ENCODE measurements at places on chromosomes 3 and 15. TPM values are rescaled to one million over a fixed set of nuclear protein-coding genes. Genes with fewer than 3 reads are reported as not detected.

CPN2 gene
- not detected for total RNA-seq

DUOXA2 gene
- total RNA-seq = not detected

OR5K2 gene
- total RNA-seq = not detected

TRIM42 gene
- total RNA-seq = not detected

EFHB gene
- not detected for total RNA-seq

GOLGA6L10 gene
- not detected for total RNA-seq

GP5 gene
- not detected for total RNA-seq

AP2M1 gene
- total RNA-seq = 946 TPM

RASGRP1 gene
- total RNA-seq = not detected

SENP5 gene
- total RNA-seq = 22.0 TPM

ADAMTS9 gene
- not detected for total RNA-seq

BHLHE40 gene
- 2.6 TPM for total RNA-seq

SPESP1 gene
- total RNA-seq = not detected

SLC28A1 gene
- not detected for total RNA-seq

ROBO2 gene
- not detected for total RNA-seq

POPDC2 gene
- total RNA-seq = 0.07 TPM

MYD88 gene
- 4.1 TPM for total RNA-seq

GRM7 gene
- not detected for total RNA-seq

PP2D1 gene
- total RNA-seq = not detected

ARIH2 gene
- total RNA-seq = 113 TPM

PTX3 gene
- 13.2 TPM for total RNA-seq

IL5RA gene
- total RNA-seq = not detected

CCDC54 gene
- total RNA-seq = not detected

GOLGA8G gene
- not detected for total RNA-seq

PLA2G4B gene
- 0.20 TPM for total RNA-seq

HGD gene
- not detected for total RNA-seq

MINAR1 gene
- 0.52 TPM for total RNA-seq

IMPG2 gene
- total RNA-seq = under 0.01 TPM

ALDH1L1 gene
- total RNA-seq = 0.27 TPM

CCR2 gene
- total RNA-seq = not detected

NR2E3 gene
- not detected for total RNA-seq

LNP1 gene
- total RNA-seq = 7.8 TPM

LHFPL4 gene
- 0.69 TPM for total RNA-seq

PEX5L gene
- total RNA-seq = not detected

FETUB gene
- total RNA-seq = not detected

ZIC1 gene
- total RNA-seq = 24.3 TPM

C3orf22 gene
- total RNA-seq = not detected

C3orf49 gene
- total RNA-seq = not detected

CRABP1 gene
- total RNA-seq = not detected

XCR1 gene
- total RNA-seq = not detected

INSYN1 gene
- 15.2 TPM for total RNA-seq

SGO1 gene
- total RNA-seq = 10.6 TPM

CNTN4 gene
- total RNA-seq = not detected

KLHL40 gene
- not detected for total RNA-seq

DAPK2 gene
- 1.3 TPM for total RNA-seq

CTDSPL gene
- total RNA-seq = 24.6 TPM

TMPRSS7 gene
- not detected for total RNA-seq

ITPKA gene
- total RNA-seq = 1.4 TPM
